ENCODE measurements at places on chromosomes 16 and 17.

DNA sequence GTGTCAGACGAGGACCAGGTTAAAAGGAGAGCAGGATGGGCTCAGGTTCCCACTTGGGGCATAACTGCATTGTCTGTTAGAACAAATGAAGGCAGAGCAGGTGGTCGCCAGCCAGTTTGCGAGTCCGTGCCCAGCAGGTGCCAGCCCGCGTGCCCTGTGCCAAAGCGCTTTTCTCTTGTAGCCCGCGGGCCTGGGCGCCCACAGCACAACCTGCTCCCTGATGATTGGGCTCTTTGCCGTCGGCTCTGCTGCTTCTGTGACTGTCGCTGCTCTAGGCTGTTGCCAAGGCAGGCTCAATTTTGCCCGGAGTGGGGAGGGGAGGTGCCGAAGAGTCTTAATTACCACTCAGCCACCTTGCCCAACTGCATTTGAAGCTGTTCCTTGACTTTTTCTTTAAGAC lies 21.1 kb downstream of the KNOP1 start:
- DNase-seq = no peak

- peak; percentile 88 for DNase-seq
Observed at GRCh38 chr17:1783834-1784611, 22.2 kb downstream of the SERPINF1 start.

GRCh38 chr16:31052114-31052513 lies 18.8 kb downstream of the STX4 start:
- DNase-seq = no peak

- no peak for DNase-seq
Observed at GRCh38 chr16:29804020-29804419, 2.3 kb upstream of the MAZ start.

DNA sequence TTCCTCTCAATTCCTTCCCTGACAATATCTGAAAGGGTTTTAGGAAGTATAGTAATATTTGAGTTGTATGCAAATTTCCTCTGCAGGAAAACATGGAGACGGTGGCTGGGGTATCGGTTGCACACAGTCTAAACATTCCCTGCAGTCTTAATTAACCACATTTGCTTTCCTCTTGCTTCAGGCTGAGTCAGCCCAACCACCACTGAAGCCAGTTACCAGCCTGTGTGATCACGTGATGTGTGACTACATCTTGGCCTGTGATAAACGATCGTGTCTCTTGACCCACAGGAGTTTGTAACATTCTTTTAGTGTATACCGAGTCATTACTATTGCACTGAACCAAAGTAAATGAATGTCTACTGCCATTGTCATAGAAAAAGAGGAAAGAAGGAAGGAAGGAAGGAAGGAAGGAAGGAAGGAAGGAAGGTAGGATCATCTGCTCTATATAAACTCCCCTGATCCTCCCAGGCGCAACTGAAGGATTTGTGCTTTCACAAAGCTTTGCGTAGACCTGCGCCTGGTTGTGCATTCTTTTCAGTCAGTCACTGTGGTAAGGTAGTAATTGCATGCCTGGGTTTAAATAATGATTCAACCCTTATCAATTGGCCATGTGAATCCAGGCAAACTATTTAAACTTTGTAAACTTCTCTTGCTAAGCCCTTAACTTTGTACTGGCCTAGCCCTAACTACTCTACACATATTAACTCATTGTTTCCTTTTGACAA lies 280.6 kb upstream of the SALL1 start:
- no peak for DNase-seq

GRCh38 chr16:67652578-67653127 lies 7.4 kb downstream of the ACD start:
- peak; percentile 68 for DNase-seq

- no peak for DNase-seq
Observed at GRCh38 chr16:65375651-65376050, 253.8 kb upstream of the CDH11 start.

GRCh38 chr17:61048376-61049106 lies 351.1 kb upstream of the TBX2 start:
- DNase-seq = no peak

- DNase-seq = no peak
Observed at GRCh38 chr16:79938575-79938974, 338.0 kb upstream of the MAF start.

DNA sequence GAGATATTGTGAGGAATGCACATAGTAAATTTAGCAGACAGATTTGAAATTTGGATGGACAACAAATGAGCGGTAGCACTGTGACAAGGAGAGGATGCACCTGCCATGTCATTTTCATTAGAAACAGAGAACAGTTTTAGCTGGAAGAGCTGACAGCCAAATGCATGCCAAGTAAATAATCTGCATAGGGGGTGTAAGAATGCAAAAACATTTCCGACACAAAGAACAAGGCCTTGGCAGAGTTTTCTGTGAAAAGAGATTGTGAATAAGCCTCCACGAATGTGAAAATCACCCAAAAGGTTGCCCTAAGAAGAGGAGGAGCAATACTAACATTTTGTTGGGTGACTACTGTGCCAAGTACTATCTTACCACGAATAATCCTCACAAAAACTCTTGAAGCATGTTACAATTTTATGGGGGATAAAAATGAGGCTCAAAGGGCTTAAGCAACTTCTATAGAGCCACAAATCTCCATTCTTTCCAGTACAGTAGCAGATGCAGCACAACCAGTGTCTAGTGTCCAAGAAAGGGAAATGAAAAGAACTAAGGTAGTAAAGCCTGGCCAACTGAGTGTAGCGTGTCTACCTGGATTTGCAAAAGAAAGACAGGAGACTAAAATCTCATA lies 28.3 kb downstream of the TMEM100 start:
- no peak for DNase-seq

DNA sequence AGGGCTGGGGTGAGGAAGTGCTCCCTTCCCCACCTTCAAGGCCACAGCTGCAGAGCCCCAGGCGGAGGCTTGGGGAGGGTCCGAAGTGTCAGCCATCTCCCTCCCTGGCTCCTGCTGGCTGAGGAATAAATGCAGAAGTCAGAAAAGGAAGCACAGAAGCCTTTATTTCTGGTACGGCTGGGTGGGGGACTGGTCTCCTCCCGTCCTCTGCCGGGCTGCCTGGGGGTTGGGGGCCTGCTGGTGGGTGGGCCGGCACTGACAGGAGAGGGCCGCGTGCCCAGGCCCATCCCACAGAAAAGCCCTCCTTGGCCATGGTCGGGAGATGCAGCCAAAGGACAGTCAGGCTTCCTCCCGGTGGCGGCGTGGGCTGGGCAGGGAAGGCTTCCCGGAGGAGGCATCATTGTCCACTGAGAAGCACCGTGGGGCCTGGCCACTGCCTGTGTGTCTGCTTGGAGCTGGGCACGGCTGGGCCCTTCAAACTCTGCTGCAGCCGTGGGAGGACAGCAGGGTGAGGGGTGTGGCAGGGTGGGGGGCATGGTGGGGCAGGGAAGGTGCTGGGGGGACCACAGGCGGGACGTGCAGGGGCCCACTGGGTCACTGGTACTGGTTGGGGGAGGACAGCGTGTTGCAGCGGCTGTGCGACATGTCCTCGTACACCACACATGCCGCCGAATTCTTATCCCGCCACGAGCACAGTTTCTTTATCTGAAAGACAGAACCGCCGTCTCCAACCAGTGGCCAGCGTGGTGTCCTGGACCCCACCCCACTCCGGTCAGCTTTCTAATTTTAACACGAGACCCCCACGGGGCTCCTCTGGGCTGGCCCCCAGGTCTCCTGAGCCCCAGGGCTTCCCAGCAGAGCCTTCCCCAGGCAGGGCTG lies 2.4 kb downstream of the CD7 start:
- no peak for DNase-seq

DNA sequence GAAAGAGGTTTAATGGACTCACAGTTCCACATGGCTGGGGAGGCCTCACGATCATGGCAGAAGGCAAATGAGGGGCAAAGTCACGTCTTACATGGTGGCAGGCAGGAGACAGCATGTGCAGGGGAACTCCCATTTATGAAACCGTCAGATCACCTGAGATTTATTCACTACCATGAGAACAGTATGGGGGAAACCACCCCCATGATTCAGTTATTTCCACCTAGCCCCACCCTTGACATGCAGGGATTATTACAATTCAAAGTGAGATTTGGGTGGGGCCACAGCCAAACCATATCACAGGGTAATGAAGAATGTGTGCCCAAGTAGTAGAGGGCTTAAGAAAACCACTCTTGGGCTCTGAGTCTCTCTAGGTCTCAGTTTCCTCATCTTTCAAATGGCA lies 85.1 kb downstream of the PRKCB start:
- no peak for DNase-seq

DNA sequence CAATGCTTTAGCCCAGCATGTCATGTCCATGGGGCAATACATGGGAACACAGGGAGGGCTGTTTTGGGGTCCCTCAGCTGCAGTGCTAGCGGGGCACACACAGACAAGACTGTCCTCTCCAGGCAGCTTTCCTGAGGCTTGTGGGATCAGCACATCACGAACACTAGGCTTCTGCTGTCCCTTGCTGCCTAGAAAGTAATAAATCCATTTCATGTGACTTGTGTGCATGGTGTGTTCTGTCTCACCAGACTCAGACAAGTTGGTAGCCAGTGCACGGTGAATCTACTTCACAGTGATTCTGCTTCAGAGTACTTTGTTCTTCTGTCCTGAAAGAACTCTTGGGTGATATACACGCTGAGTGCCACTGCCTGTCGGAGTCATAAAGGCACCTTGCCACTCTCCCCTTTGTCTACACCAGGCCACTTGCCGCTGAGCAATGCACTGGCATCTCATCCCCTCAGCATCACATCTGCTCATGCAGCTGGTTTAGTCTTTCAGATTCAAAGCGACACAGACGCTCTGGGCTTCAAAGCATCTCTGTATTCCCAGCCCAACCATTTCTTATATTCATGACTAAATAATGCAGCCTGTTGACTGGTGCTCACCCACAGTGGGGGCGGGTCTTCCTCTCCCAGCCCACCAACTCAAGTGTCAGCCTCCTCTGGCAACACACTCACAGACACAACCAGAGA lies 95.2 kb upstream of the COX10 start:
- DNase-seq = no peak

DNA sequence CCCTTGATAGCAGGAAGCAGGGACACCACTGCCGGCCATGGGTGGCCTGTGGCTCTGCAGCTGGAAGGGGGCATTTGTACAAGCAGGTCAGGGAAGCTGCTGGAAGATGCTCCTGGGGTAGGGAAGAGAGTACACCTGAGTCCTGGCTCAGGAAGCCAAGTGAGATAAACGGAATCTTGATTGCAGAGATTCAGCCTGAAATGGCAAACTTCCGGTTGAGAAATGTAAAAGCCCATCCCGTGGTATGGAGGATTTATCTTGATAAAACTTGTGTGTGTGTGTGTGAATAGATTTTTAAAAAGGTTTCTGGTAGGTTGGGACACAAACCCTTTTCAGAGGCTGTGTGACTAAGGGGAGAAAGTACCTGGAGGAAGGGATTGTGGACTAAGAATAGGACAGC lies 29.6 kb downstream of the C17orf100 start:
- DNase-seq = no peak

- DNase-seq = no peak
Observed at GRCh38 chr17:30000755-30001257, 59.4 kb downstream of the EFCAB5 start.

DNA sequence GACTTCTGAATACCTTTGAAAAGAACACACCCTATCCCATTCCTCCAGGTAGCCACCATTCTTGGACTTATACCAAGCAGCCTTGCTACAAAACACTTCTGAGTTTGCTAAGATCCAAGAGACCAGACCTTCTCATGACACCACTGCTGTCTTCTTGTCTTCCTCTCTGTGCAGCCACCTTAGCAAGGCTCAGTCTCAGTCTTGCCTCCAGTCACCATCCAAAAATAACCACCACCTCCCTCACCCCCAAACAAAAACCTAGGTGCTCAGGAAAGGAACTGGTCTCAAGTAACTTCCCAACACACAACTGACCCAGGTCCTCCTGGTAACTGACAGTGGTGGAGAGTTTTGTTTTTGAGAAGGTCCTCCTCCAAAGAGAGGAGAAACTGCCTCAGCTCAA lies 90.9 kb upstream of the CORO6 start:
- DNase-seq = no peak

GRCh38 chr17:78572239-78573205 lies 4.7 kb downstream of the DNAH17 start:
- no peak for DNase-seq

- no peak for DNase-seq
Observed at GRCh38 chr17:291587-291986, 61.0 kb downstream of the RPH3AL start.

DNA sequence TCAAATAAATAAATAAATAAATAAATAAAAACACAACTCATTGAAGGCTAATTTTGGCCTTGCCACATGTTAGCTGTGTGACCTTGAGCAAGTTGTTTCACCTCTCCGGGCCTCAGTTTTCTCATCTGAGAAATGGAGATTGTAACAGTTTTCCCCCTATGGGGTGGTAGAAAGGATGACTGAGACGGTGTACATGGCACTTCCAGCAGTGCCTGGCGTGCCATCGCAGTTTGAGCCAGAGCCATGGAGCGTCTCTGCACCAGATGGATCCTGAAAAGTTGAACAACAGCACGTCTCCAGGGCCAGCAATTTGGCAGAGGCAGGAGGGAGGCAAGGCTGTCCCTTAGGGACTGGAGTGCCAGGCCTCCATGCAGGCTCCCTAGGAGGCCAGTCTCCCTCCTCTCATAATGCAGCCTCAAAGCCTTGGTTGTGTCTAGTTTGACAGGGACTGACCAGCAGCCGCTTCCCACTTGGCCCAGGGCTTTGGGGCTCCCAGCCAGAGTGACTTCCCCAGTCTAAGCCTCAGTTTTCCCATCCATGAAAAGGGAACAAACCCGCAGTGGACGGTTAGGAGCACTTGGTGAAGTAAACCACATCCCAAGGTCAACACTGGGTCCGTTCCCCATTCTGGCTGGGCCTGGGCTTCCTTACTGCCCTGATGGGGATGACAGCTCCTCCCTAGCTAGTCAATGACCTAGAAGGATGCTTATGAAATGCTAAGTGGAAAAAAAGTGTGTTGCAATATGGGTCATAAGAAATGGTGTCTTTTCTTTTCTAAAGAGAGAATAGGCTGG lies 19.3 kb downstream of the SOCS1 start:
- no peak for DNase-seq

GRCh38 chr17:78555746-78556401 lies 21.3 kb downstream of the DNAH17 start:
- peak; percentile 36 for DNase-seq

DNA sequence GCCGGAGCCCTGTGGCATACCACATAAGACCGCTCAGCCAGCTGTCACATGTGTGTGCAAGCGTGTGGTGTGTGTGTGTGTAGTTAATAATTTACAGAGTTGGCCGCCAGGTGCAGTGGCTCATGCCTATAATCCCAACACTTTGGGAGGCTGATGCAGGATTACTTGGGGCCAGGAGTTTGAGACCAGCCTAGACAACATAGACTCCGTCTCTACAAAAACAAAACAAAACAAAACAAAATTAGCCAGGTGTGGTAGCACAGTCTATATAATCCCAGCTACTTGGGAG lies 20.4 kb downstream of the SOCS1 start:
- no peak for DNase-seq

Measured in right cardiac atrium (tissue), 5 donors.